ENCODE measurements at places on chromosomes 11 and 22.

- DNase-seq, result no peak
Measured at GRCh38 chr11:112485280-112485679, 224.6 kb upstream of the PLET1 start.

DNA sequence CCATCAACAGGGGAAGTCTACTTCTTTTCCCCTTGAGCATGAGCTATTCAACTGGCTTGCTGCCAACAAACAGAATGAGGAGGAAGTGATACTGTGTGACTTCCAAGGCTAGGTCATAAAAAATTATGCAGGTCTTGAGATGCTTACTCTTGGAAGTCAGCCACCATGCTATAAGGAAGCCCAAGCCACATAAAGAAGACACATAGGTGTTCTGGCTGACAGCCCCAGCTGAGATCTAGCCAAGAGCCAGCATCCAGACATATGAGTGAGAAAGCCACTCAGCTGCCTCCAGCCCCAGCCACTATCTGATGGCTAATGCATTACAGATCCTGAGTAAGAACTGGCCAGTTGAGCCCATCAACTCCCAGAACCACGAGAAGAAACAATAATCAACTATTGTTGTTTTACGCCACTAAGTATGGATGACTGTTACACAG, 31.0 kb upstream of the PPP2R1B start:
- DNase-seq, result no peak

DNA sequence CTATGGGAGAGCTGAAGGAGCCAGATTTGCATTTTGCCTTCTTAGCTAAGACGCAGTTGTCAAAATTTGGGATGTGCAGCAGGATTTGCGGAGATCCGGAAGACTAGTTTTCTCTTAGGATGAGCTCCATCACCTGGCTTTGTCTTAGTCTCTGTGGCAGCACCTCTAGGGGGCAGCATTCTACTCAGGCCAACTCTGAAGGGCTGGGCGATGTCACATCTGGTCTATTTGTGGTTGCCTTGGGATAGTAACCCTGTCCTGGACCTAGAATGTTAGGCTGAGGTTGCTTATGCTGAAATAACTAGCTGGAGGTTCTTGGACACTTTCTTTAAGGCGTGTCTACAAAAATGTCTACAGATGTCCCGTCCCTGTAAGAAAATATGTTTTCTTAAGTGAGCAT, 116.2 kb downstream of the FAT3 start:
- no peak for DNase-seq

DNA sequence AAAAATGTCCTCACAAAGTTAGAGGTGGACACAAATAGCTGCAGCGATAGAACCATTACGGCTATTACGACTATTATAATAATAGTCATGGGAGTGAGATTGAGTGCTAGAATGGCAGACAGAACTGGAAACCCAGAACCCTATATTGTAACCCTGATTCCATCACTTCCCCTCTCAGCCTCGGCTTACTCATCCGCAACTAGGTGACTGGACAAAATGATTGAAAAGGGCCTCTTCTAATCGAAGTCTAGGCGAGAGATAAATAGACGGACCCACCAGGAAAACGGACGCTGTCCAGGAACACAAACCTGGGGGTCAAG, 629 bp downstream of the PSMA1 start:
- peak; percentile 12 for DNase-seq

DNA sequence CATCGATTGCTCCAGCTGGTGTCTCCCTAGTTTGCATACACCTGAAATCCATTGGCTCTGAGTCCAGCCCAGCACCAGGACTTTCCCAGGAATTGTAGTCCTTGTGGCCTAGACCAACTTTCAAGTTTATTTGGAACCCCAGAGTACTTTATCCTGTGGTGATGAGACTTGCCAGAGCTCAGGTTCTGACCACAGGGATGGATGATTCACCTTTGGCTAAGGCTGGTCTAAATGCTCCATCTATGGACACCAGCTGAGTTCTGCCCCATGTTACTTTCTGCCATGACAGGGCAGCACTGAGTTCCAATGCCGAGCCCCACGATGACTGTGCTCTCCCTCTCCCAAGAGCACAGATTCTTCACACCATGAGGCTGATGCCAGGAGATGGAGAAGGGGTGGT, 17.3 kb upstream of the INSC start:
- no peak for DNase-seq

Measured in AG08396 (cell line).